ENCODE measurements at places on chromosomes 7 and 10.

- no peak for DNase-seq
Measured at GRCh38 chr7:45574669-45575500, 717 bp downstream of the ADCY1 start.

- DNase-seq = no peak
Measured at GRCh38 chr10:67664942-67665341, 31.1 kb downstream of the CTNNA3 start.

DNA sequence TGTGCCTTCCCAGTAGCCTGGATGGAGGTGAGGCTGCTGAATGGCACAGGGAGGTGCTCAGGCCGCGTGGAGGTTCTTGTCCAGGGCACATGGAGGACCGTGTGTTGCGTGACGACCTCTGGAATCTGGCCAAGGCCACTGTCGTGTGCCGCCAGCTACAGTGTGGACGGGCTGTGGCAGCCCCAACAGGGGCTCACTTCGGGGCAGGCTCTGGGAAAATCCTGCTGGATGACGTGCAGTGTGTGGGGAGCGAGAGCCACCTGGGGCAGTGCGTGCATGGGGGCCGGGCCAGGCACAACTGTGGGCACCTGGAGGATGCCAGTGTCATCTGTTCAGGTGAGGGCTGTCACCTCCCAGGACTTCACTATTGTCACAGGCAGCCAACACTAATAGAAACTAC is 50.2 kb upstream of the C10orf120 start:
- no peak for DNase-seq

- DNase-seq = no peak
Measured at GRCh38 chr10:132477398-132478340, 59.9 kb upstream of the INPP5A start.

- no peak for DNase-seq
Measured at GRCh38 chr10:61160253-61160652, 216.3 kb upstream of the RHOBTB1 start.

DNA sequence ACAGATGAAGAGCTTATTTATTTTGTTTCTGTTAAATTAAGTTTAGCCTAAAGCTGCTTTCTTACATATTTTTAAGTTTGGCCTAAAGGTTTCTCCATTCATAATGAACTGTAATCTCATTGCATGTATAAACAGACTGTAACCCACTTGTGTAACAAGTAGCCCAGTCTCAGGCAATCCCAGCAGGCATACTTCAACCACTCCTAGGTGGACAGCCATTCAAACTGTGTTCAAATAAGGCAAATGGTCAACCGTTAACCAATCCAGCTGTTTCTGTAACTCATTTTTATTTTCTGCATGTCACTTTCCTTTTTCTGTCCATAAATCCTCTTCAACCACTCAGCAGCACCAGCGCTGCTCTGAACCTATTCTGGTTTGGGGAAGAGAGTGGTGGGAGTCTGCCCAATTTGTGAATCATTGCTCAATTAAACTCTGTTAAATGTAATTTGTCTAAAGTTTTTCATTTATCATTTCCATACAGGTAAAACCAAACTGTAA is 35.9 kb downstream of the PHYHIPL start:
- DNase-seq = no peak

DNA sequence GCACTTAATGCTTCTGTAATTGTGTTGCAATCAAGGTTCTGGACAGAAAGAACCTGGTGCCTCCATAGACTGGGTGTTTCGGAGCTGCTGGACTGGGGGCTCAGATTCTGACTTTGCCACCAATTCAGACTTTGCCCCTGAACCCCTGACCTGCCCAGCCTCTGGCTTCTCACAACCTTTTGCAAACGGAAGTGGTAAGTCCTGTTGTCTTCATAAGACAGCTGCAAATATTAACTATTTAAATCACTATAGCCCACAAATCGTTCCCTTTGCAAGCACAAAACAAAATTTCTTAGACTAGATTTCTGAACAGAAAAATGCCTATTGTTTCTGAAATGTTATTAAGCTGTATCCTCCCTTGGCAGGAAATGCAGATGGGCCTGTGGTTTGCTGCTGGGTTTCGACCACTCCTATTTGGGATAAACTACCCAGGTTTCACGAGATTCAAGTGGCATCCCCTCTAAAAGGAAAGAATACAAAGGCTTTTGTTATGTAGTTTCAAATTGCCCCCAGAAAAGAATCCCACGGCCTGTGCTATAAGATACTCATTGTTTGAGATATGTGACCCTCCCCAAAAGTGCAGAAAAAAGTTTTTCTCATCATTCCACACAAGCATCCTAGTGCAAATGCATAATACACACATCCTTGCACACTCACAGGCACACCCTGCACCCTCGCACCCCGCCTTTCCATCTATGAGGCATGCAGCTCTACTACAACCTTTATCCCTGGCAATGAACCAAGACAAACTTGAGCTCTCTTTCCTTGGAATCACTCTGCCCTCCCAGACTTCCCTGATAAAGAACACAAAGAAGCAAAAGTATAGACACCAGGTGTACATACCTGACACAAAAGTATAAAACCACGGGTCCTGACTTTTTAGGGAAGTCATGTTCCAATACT is 209.1 kb downstream of the PRPF18 start:
- DNase-seq = no peak

DNA sequence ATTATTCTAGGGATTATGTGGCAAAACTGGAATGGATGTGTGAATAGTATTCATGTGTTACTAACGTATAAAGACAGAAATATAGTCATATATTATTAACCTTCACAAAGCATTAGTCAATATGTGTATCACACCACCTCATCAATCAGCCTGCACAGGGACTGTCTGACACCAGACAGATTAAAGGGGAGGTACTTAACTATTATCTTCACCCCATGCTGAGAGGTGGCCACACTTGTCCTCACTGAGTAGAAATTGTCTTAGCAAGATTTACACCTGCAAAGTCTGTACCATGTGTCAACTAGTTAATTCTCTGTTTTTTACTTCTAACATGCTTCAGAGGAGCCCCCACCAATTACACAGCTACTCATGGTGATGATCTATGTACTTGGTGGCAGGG is 146.3 kb upstream of the LRGUK start:
- DNase-seq = no peak

DNA sequence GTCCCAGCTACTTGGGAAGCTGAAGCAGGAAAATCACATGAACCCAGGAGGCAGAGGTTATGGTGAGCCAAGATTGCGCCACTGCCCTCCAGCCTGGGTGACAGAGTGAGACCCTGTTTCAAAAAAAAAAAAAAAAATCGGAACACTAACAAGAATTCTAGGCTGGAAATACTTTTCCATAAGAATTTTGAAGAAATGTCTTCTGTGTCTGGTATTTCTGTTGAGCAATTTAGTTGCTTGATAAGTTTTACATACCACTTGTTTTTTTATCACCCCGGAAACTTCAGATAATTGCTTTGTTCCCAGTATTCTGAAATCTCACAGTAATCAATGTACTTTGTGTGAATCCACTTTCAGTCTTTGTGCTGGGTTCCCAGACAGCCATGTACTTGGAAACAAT is 25.8 kb downstream of the BZW2 start:
- no peak for DNase-seq

- DNase-seq = no peak
Measured at GRCh38 chr7:55775051-55775420, 87.5 kb downstream of the SEPTIN14 start.

GRCh38 chr10:80718024-80718423 is 180.3 kb downstream of the SH2D4B start:
- no peak for DNase-seq

DNA sequence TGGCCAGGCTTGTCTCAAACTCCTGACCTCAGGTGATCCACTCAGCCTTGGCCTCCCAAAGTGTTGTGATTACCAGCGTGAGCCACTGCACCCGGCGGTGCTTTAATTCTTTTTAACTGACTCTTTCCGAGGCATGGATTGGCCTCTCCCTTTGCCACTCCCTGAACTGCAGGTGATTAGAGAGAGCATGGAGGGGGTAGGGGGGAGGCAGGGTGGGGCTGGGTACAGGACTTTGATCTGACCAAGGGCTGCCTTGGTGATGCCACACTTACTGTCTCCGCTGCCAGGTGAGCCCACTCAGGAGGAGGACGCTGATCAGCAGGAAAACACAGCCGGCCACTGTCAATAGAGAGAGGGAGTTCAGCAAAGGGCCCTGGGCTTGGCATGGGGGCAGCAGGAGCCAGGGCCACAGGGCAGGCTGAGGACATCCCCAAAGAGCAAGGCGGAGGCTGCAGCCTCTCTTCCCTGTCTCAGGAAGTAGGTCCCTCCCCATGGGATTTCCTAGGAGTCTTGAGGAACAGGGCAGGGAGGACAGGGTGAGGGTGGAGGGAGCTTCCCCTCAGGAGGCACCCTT is 40.5 kb upstream of the IL15RA start:
- DNase-seq = no peak

DNA sequence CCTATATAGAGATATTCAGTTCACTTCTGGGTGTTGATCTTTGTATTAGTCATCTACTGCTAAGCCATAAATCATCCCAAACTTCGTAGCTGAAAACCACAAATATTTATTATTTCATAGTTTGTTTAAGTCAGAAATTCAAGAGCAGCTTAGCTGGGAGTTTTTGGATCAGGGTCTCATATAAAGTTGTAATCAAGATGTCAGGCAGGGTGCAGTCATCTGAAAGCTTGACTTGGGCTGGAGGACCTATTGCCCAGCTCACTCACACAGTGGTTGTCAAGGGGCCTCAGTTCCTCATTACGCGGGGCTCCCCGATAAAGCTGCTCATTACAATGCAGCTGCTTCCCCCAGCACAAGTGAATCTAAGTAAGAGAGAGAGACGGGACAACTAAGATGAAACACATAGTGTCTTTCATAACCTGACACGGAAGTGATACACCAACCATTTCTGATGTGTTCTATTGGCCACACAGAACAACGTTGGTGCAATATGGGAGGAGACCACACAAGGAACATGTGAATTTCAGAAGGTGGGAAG is 15.7 kb downstream of the PPP1R3C start:
- DNase-seq = no peak

DNA sequence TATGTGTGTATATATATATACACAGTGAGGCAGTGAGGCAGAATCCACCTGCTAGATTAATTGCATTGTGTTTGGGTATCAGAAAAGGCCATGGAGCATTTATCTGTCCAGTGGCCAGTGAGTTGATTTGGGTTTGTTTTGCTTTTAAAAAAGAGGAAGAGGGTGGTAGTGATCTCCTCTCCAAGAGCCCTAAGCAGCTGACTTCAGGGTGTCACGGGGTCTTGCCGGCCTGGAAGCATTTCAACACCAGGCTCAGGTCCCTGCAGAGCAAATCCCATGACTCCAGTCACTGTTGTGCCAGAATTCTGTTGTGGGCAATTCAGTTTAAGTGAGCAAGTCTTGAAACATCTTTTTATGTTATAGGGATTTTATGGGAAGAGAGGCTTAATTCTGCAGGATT is 30.6 kb upstream of the GPNMB start:
- DNase-seq = no peak

DNA sequence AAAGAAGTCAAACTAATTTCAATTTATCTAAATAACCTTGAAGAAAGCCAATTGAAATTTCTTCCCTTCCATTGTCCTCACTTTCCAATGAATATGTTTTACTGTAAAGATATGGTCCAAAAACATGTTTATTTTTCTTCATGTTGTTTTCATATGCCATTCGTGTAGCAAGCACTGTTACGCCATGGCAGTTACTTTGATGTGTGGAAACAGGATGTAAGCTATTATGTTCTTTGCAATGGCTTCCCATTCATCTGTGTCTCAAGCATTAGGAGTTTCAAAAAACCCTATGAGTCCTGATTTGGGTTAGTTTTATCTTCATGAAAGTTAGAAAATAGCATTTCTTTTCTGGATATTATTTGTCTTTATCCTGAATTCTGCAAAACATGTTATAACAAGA is 31.0 kb downstream of the GPR141 start:
- DNase-seq = no peak

DNA sequence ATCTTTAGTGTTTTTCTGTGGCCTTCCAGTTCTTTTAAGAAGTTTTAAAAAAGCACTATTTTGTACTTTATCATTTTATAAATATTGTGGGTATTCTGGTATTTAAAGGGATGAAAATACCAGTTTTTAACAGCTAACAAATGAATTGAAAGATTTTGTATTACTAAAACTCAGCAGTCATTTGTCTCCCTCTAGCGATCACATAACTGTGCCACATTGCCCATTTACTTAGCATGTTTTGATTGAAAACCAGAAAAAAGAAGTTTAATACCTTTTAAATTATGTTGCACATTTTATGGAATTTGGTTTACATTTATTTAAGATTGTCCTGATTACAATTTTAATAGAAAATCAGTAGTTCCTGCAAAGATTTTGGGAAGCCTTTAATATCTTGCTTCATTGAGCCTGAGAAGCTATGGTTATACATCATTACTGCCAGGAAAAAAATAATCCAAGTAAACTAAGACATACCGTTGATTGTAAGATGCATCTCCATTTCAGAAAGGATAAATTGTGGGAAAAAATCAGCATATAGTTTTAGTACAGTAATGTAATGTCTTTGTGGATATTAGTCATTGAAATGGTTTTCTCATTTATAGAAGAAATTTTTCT is 34.9 kb downstream of the TAX1BP1 start:
- no peak for DNase-seq

GRCh38 chr7:74092964-74093471 is 9.4 kb downstream of the LIMK1 start:
- DNase-seq = no peak

DNA sequence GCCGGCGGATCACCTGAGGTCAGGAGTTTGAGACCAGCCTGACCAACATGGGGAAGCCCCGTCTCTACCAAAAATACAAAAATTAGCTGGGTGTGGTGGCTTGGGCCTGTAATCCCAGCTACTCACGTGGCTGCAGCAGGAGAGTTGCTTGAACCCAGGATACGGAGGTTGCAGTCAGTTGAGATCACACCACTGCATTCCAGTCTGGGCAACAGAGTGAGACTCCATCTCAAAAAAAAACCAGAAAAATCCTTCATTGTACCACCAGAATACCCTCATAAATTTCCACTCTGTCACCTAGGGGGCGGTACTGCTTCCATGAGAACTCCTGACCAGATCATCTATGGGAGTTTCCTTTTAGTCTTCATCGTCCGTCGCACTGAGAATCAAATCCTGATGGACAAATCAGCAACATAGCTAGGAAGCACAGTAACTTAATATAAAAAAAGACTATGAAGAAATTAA is 225.8 kb upstream of the KLF14 start:
- no peak for DNase-seq

- DNase-seq = no peak
Measured at GRCh38 chr7:156091519-156092080, 279.3 kb upstream of the SHH start.

Measured in stimulated activated CD4-positive, alpha-beta T cell treated with anti-CD3 and anti-CD28 coated beads, TNF-alpha, amount 100 ng/mL, for 24 hours (primary cell).